NCI-H510A treated with DMSO at 0.1 percent for 48 hours (cell line): ENCODE measurements at places on chromosomes 5 and 9.
A peak's percentile ranks its signal among the peaks of the same experiment; 100 is the strongest.

DNA sequence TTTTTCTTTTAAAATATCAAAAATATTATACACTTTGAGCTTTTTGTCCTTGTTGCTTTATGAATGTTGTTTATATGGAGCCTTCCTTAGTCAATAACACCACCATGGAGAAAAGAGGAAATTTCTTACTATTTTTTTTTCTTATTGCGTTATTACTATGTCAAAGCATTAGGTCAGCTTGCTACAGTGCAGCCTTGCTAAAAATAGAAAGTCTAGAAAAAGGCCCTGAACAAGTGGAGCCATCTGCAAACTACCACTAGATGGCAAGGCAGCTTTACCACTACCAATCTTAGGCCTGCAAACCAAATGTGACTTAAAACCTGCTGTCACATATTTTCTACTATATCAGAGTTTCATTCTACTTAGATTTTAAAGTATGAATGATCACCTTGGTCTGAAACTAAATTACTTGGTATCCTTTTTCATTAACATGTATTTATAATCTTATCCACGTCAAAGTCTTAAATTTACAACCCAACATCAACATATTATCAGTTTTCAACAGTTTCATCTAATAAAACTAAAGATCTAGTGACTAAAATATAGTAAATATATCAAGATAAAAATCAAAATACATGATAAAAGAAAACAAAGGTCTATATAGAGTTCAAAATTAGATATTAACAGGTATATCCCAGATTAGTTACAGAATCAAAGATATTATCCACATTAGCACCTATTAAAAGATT lies 113.1 kb upstream of the ACOT12 start:
- DNase-seq: peak; percentile 71

- no peak for DNase-seq
These were observed 174.6 kb upstream of the ZNF608 start for GRCh38 chr5:124920909-124921666.

DNA sequence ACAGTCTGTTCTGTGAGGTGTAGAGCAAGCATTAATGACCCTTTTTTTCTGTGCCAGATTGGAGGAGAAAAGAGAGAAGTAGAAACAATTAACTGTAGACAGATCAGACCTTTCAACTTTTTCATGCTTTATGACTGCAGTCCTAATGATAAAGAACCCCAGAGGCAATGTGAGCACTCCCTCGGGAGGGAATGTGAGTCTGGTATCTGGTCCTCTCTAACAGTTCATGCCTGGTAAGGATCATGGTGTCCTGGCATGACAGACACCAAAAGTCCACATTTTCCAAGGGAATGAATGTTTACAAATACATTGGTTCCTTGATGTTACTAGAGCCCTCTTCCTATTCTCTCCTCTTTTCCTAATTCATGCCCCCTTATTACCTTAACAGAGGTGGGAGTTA lies 70.3 kb downstream of the MTAP start:
- no peak for DNase-seq

DNA sequence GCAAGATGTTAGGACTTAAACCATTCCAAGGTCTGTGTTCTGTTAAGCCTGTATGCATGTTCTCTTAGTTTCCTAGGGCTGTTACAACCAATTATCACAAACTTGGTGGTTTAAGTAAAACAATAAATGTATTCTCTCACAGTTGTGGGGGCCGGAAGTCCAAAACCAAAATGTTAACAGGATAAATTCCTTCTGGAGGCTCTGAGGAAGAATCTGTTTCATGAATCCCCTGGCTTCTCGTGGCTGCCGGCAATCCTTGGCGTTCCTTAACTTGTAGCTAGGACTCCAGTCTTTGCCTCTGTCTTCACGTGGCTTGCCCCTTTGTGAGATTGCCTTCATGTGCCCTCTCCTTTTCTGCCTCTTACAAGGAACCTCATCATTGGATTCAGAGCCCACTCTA lies 30.4 kb downstream of the FEM1C start:
- no peak for DNase-seq

DNA sequence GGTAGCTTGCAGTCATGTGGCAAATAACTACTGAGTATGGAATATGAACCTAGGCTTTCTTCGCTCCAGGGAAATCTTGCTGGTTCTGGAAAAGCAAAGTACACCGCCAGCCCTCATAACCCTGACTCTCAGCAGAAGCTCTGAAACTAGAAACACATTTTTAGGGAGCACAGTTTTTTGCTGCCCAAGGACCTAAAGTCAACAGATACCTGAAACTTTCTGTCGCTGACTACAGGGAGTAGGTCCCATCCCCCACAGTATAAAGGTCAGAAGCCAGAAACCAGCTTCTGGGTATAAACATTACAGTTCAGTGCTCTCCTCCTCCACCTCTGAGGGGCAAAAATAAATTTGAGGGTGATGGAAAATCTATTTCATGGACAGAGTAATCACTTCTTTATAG lies 3.0 kb downstream of the ATOX1 start:
- DNase-seq: no peak

DNA sequence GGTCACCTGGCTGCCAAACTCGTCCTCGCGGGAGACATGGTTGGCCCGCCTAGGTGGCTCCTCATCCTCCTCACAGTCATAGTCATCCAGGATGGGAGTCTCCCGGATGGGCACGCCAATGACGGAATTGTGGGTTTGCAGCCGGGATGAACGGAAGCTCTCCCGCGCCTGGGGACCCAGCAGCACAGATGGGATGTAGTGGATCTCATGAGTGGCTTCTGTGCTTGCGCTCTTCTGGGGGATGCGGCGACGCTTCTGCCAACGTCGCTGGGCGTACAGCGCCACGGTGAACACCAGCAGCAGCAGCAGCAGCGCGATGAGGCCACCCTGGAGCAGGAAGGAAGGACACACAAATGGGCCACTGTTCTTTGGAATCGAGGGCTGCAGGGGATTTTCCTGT lies 200.4 kb downstream of the ASTN2 start:
- DNase-seq: no peak

DNA sequence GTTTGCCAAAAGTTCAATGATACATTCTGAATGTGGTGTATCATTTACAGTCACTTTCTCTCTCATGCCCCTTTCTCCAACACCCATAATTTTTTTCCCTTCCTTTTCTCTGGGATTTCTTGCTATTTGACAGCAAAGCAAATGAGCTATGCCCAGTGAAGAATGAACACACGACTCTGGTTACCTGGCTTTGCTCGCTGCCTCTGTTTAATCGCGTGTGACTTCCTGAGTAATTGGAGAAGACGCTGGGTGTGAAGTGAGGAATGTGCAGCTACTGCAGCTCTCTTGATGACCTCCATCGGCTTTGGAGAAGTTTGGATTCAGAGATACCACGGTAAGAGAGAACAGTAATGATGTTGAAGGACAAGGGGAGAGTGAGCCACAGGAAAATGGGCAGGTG lies 651.8 kb downstream of the KIF4B start:
- peak; percentile 1 for DNase-seq

- no peak for DNase-seq
These were observed 4.5 kb downstream of the ABCA2 start for GRCh38 chr9:137023583-137023991.

DNA sequence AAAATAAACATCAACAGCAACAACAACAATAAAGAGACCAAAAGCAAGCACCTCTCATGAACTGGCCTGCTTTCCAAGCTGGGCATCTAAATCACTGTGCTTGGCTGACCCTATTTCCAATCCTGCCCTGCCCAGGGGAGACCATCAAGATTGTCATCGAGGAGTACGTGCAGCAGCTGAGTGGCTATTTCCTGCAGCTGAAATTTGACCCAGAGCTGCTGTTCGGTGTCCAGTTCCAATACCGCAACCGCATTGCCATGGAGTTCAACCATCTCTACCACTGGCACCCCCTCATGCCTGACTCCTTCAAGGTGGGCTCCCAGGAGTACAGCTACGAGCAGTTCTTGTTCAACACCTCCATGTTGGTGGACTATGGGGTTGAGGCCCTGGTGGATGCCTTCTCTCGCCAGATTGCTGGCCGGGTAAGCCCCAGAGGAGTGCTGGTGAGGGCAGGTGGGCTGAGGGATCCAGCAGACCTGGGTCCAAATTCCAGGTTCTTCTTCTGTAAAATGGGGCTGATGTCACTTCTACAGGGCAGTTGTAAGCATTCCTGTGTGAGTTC lies 15.6 kb downstream of the PTGS1 start:
- peak; percentile 62 for DNase-seq

GRCh38 chr5:129629575-129629974 lies 118.3 kb upstream of the MINAR2 start:
- DNase-seq: no peak

GRCh38 chr5:35903631-35904203 lies 34.7 kb downstream of the CAPSL start:
- DNase-seq: no peak

DNA sequence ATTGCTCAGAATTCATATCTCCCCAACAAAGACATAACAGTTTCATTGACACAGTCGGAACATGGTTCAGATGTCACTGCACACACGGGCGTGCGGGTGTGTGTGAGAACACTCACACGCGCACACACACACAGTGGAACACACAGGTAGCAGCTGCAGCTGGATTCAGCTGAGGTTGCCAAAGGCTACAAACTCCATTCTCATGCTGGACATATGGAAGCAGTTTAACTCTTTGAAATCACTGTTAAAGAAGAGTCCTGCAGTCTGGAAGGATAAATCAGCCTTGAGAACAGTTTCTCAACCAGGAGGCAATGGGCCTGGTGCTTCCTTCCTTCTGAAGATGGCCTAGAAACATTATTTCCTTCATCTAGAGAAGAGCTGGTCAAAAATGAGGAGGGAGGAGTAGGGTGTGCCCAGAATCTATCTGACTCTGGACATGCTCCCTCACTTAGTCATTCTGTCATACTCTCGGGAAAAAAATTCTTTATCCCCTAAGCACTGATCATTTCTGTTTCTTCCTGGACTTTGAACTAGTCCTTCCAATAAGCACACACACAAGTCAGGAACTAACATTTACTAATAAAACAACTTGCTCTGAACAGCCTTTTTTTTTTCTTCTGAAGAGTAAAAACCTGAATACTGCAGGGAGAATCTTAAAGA lies 160.6 kb downstream of the ZDHHC21 start:
- no peak for DNase-seq

GRCh38 chr5:63553073-63553472 lies 409.2 kb downstream of the HTR1A start:
- no peak for DNase-seq

GRCh38 chr9:86246752-86247161 lies 12.7 kb downstream of the C9orf153 start:
- DNase-seq: peak; percentile 11

- DNase-seq: peak; percentile 97
These were observed 490.9 kb downstream of the GADD45G start for GRCh38 chr9:90095682-90096081.

- DNase-seq: no peak
These were observed 48.6 kb downstream of the FAM240B start for GRCh38 chr9:38671372-38671731.
